ENCODE measurements at places on chromosomes 16 and 17. TPM values are rescaled to one million over a fixed set of nuclear protein-coding genes. Genes with fewer than 3 reads are reported as not detected.

- no peak overlapping the region for H3K4me3 ChIP-seq
- H3K36me3 ChIP-seq: peaks cover 25% of the 10 kb centered on the region
- H3K27me3 ChIP-seq: no peaks in the 10 kb centered on the region
- H3K27ac ChIP-seq: no peak overlapping the region
- no peak for DNase-seq
Measured at GRCh38 chr16:1354815-1355540, 3.2 kb downstream of the GNPTG start.

The CTRB2 gene
- 0.44 TPM for total RNA-seq

DNA sequence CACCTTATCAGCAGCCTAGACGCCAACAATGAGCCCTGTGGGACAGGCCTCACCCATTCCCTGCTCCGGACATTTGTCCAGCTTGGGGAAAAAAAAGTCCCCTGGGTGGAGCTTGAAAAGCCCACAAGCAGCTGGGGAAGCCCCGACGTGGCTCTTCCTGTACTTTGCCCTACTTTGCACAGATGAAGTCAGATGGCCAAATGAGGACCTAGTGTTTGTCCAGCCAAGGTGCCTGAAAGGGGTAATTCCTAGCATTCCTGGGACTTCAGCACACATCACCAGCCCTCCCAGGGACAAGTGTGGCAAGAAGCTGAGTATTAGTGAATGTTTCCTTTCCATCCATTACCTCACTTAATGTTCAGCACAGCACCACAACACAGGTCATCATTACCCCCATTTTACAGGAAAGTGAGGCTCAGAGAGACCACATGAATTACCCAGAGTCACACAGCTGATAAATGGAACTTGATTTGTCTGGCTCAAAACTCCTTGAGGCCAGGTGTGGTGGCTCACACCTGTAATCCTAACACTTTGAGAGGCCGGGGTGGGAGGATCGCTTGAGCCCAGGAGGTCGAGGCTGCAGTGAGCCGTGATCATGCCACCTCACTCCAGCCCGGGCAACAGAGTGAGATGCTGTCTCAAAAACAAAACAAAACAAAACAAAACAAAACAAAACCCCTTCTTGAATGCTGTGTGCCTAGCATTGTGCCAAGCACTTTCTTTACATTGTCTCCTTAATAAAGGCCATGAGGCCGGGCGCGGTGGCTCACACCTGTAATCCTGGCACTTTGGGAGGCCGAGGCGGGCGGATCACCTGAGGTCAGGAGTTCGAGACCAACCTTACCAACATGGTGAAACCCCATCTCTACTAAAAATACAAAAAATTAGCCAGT, 19.9 kb upstream of the PLLP start:
- no peaks in the 10 kb centered on the region for H3K27me3 ChIP-seq
- no peaks in the 10 kb centered on the region for H3K36me3 ChIP-seq
- peak; percentile 75 for DNase-seq
- H3K4me1 ChIP-seq: peaks cover 36% of the 10 kb centered on the region
- peak overlapping the region; percentile 77 for H3K27ac ChIP-seq
- H3K4me3 ChIP-seq: no peak overlapping the region

DNA sequence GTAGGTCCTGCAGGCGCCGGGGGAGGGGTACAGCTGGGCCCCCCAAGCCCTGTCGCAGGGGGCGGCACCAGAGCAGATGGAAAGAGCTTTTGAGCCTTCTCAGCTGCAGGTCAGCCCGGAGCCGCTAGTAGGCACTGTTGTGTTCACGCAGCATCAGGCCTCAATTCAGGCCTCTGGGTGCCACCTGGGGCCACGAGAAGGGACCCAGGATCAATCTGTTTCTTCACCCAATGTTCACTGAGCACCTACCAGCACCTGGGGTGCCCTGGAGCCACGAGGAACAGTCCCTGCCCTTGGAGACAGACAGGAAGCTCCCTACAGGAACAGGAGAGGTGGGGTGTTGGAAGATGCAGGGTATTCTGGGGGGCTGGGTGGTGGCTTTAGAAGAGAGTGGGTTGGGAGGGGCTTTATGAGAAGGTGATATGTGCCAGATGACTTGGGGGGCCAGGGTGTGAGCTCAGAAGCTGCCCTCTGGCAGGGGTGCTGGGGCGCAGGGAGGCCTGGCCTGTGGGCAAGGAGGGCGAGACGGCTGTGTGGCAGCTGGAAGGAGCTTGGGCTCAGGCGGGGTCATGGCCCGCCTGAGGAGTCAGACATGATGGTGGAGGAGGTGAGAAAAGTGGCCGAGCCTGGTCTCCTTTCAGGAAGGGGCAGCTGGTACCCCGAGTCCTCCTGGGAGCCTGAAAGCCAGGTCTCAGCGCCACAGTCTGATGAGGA, 121.9 kb upstream of the GSE1 start:
- no peaks in the 10 kb centered on the region for H3K27me3 ChIP-seq
- no peaks in the 10 kb centered on the region for H3K36me3 ChIP-seq
- H3K27ac ChIP-seq: peak overlapping the region; percentile 53
- H3K4me3 ChIP-seq: no peak overlapping the region
- H3K4me1 ChIP-seq: peaks cover 21% of the 10 kb centered on the region

DNA sequence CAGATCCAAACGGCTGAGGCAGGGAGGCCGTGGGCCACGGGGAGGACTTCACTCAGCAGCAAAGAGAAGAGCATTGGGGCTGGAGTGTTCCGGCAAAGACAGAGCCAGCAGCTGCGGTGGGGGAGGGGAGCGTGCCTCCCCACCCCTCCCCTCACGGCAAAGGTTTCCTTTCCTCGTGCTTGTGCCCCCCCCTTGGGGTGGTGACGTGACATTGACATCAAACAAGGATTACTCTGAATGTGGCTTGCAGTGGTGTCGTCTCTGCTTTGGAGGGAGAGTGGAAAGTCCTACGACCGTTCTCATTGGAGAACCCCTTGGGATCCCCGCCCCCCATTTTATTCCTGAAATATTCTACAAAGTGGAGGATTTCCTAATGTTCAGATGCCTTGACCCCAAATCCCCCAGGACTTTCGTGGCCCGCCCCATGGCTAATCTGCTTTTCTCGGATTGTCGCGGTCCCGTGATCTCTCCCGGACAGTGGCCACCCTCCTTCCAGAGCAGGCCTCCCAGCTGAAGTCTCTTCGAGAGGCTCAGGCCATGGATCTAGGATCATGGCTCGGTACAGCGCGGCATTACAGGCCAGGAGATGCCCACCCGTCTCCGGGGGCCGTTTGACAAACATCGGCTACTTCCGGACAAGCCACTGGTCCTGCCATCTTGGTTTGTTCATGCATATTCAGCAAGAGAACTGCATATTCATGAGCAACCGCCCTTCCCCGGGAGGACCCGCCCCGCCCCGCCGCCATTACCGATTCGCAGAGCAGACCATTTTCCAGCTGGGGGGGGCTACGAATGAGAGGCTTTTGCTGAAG, 705 bp upstream of the POLR2A start:
- H3K36me3 ChIP-seq: no peaks in the 10 kb centered on the region
- peak overlapping the region; percentile 77 for H3K4me3 ChIP-seq
- peak overlapping the region; percentile 100 for H3K27ac ChIP-seq
- peaks cover 52% of the 10 kb centered on the region for H3K4me1 ChIP-seq
- peak; percentile 93 for DNase-seq
- no peaks in the 10 kb centered on the region for H3K27me3 ChIP-seq

- DNase-seq: no peak
- H3K4me3 ChIP-seq: peak overlapping the region; percentile 58
- H3K36me3 ChIP-seq: no peaks in the 10 kb centered on the region
- H3K27ac ChIP-seq: peak overlapping the region; percentile 86
- peaks cover 73% of the 10 kb centered on the region for H3K27me3 ChIP-seq
Measured at GRCh38 chr17:48541577-48542113, 3.3 kb downstream of the HOXB2 start.

Data from lower lobe of right lung (tissue), 2 donors.